CD4-positive, alpha-beta T cell treated with Interleukin-1 beta for 1 hour (primary cell): ENCODE measurements at places on chromosomes 1 and 21.

DNA sequence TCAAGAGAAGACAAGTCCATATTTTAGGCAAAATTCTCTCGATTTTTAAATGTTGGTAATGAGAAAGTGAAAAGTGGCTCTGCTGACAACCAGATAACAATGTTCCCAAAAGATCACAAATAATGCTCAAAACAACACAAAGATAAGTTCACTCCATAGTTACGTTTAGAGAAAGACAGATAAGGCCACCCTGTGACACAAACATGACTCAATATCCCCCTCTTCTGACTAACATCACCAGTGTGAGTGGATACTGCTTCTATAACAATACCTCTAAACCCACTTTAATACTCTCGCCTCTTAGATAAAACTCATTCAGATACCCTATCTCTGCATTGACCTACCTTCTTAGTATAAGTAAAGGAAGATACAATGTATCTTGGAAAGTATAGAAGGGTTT lies 51.2 kb upstream of the RGS7 start:
- no peak for DNase-seq

GRCh38 chr1:111471012-111471411 lies 2.8 kb upstream of the C1orf162 start:
- DNase-seq = peak; percentile 83

DNA sequence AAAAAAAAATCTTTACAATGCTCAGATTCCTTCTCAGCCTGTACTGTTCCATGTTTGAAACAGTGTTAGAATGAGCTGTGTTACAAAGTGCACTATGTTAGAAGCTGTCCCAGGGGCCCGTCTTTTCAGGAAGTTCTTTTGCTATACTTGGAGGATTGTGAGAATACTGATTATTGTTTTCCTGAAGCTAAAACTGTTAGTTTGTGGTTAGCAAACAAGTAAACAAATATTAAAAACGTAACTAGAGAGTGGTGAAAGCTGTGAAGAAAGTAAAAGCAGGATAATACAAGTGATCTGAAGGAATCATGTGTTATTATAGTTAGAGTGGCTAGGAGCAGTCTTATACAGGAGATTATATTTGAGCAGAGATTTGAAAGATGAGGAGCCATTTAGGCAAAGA lies 35.6 kb downstream of the CAMSAP2 start:
- DNase-seq = no peak

DNA sequence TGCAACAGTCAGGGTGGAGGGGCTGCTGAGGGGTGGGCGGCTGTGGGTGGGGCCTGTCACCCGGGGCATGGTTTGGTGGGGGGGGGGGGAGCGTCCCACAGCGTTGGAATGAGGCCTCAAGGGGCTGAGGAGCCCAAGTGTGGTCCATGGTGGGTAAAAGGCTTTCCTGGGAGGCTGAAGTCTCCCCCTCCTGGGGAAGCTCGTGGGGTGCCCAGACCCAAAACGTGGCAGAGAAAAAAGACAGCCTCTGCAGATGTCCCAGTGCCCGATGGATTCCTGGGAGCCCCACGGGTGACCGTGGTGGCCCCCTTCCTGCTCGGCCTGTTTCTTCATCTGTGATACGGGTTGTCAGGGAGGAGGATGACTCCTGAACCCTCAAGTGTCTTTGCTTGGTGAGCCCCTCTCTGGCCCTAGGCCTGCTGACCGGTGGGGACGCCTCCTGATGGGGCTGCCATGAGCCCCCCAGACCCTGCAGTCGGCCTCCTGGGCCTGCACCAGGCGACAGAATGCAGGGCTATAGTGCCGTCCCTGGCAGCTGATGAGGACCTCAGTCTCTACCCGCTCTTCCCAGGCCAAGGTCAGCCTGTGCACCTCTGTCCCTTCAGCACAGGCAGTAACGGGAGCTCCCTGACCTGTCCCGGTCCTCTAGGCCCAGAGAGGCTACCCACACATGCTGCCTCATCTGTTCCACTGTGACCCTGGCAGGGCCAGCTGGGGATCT lies 1.1 kb downstream of the OBSCN start:
- no peak for DNase-seq

DNA sequence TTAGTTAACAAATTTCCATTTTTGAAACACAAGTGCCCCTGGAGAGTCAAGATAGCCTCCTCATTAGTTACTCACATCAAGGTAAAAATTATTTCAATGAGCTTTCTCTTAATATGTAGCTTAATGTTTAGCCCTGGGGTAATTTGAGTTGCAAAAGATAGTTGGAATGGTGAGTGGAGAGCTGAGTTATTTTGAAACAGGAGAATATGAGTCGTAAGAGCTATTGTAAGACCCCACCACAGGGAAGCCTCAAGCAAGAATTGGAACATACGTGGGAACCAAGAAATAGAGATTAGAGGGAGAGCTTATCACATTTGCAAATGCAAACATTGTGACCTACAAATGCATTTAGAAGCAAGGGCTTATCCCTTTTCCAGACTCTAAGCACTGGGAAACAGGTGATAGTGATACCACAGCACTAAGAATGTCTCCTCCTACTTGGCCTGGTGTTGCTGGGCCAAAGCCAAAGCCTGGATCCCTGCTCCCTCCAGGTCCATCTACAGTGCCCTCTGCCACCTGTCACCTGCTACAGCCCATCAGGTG lies 635.1 kb downstream of the PTPRC start:
- DNase-seq = no peak

DNA sequence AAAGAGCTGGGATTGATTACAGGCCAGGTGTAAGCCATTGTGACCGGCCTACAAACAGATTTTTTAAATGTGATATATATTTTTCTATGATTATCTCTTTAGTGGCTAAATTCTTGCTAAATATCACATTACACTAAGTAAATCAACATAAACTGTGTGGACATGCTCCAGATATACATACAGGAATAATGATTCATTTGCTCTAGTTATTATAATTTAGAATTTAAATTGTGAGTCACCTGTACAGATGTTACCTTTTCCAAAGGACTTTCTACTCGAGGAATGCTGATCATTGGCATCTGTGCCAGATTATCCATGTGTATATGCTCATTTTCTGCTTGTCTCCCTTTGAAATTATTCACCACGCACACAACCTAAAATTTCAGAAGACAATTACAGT lies 90.1 kb downstream of the PLPPR5 start:
- no peak for DNase-seq

DNA sequence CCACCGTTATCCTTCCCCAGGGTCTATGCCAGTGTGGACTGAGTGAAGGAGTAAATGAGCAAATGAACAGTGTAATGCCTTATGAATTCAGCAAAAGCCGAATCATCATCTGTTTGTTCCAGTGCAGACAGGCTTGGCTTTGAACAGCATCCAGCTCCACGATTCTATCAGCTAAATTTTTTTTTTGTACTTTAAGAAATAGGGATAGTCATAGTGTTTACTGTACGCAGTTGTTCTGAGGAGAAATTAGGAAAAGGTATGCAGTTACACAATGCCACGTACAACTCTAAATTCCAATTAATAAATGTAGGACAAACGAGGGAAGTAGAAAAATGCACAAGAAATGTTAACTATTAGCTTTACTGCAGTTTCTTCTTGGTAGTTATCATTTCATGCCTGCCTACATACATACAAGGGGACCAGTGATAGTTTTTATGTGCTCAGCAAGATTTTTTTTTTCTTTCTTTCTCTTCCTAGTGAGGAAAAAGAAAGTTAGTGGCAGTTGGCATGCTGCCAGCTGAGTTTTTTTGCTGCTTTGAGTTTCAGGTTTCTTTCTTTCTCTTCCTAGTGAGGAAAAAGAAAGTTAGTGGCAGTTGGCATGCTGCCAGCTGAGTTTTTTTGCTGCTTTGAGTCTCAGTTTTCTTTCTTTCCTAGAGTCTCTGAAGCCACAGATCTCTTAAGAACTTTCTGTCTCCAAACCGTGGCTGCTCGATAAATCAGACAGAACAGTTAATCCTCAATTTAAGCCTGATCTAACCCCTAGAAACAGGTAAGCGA lies at the start of gene IFI44L:
IFI44L (plus strand) TSS at position 646 of the 777 bp plus-strand sequence. CDS start 7,468 bp downstream, outside the sequence.
- DNase-seq = peak; percentile 67

DNA sequence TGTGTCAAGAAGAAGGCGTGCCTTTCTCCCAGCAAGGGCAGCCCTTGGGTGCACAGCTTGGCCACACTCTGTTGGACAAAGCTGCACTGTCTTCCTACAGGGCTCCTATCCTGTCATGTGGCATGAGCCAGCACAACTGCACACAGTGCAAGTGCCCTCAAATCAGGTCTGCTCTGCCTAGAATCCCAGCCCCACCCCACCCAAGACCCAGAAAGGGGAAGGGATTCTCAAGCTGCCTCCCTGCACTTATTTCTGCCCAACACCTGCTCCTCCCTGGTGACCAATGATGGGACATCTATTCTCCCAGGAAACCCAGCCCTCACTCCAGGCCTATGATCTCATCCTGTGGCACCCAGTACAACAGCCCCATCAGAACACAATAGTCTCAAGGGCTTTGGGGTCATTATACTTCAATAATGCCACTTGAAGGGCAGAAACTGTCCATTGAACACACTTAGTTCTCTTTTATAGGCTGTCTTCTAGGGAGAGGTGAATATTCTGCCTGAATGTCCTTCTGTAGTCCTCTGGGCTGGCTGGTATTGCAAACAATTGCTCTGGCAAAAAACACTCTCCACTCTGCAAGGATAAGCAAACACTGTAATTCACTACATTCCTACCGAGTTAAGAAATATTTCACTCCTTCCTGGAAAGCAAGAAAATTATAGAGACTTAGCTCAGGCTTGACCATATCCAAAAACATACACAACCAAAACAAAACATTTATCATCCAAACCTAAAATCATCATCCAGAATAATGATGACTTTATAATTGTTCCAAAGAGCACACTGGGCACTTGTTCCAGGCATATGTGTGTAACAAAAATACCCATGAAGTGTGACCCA lies 43.1 kb upstream of the IGSF3 start:
- DNase-seq = no peak

GRCh38 chr1:41784531-41785274 lies 134.0 kb downstream of the HIVEP3 start:
- DNase-seq = no peak

DNA sequence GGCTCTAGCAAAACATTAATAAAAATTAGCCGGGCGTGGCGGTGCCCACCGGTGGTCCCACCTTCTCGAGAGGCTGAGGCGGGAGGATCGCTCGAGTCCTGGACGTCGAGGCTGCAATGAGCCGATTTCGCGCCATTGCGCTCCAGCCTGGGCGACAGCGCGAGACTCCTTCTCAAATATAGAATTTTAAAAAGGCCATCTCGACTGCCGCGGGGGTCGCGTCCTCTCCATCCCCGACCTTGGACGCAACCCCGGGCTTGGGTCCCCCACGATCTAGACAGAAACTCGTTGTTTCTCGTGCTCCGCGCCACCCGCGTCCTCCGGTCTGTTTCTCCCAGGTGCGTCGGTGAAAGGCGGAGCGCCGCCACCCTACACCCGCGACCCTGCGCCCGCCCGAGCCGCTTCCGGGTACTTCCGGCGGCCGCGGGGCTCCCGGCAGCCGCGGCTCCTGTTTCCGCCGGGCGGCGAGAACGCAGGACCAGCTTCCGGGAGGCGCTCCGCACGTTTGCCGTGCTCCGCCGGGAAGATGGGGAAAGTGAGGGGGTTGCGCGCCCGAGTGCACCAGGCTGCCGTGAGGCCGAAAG lies at the start of gene SLX9:
SLX9 (plus strand) TSS at position 498 of the 584 bp plus-strand sequence; CDS start at position 527, 29 bp downstream.
- DNase-seq = peak; percentile 82

DNA sequence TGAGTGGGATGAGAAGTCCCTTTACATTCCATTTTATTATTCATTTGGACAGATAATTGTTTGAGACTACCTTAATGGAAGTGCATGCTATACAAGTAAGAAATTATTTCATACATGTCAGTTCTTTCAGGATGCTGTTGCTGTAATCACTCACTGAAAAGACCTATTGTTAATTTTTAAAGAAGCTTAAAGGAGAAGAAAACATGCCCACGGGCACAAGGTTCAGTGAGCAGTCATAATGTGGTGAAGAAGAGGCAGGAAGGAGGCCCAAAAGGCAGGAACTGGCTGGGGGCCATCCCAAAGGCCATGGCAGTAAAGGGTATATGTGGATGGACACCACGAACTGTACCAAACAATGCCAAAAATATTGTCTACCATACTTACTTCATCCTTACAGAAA lies 206.0 kb downstream of the LYPLAL1 start:
- DNase-seq = no peak

DNA sequence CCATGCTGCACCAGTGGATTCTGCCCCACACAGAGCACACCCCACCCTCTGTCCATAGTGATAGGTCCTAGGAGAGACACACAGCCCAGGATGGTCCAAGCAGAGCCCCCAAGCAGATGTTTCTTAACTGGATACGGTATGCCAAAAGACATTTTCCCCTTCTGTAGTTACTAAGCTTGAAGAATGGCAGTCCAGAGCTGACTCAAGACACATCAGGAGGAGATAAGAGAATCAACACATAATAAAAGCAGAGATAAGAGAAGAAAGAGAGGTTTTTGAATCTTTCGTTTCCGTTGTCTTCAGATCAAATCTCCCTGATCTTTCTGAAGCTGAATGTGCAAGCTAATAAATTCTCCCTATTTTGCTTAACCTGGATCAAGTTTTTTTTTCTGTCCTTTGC lies 21.8 kb upstream of the CASQ2 start:
- DNase-seq = no peak

DNA sequence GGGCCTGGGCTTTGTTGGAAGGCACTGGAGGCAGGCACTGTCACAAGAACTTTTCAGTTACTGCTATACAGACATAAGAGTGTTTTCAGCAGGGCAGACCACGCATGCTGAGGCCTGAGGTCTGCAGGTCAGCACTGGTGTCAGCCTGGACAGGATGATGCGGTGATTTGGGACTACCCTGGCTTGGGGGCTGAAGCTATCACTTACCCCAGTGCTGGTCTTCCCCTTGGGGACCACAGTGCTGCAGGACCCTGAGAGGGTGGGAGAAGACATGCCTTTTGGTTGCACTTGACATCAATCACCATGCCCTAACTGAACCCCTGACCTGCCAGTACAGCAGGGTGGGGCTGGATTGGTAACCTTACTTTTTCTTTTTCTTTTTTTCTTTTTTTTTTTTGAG lies 9.2 kb downstream of the DMRTB1 start:
- DNase-seq = no peak

GRCh38 chr21:45640888-45641479 lies 2.5 kb upstream of the PCBP3 start:
- peak; percentile 31 for DNase-seq

DNA sequence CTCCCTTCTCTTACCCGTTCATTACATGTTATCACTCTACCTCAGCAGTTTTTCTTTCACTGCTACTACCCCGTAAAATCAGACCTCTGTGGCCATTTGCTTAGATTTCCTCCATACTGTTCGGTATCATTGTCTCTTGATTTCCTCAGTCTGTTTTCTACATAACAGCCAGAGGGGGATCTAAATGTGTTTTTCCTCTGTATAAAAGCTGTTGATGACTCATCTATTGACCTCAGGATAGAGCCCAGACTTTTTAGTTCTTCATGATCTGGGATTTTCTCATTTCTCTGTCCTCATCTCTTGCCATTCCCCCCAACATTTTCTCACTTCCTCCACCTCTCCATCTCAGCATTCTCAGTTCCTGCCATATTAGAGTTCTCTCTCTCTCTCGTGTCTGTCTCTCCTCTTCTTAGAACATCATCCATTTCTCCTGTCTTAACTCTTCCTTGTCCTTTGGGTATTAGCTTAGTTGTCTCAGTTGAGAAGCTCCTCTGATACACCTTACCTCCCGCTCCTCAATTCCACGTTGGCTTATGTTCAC lies 10.5 kb downstream of the OTUD3 start:
- DNase-seq = no peak

- DNase-seq = no peak
Observed at GRCh38 chr1:85060038-85060437, 11.7 kb upstream of the MCOLN3 start.

- no peak for DNase-seq
Observed at GRCh38 chr1:37167479-37167878, 133.2 kb upstream of the GRIK3 start.

- DNase-seq = no peak
Observed at GRCh38 chr1:34235594-34235993, 58.9 kb downstream of the C1orf94 start.
